ENCODE measurements at places on chromosomes 12 and 14. TPM values are rescaled to one million over a fixed set of nuclear protein-coding genes. Genes with fewer than 3 reads are reported as not detected.

Gene TUNAR
- total RNA-seq, result not detected

- no peak for DNase-seq
Measured at GRCh38 chr12:19801941-19802340, 362.6 kb downstream of the AEBP2 start.

DNA sequence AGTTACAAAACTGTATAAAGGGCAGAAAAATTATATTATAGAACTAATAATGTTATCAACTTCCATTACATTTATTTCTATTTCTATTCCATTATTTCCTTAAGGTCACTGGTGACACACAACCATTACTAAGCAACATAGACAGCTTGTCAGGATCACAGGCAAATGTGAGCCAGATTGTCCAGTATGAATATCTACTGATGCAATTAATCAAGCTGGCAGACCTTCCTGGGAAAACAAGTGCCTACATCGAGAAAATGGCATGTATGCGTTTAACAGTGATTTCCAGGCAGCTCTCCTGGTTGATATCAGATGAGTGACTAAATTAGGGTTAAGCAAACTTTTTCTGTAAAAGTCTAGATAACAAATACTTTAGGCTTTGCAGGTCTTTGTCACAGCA lies 36.9 kb upstream of the TSPAN8 start:
- no peak for DNase-seq

DNA sequence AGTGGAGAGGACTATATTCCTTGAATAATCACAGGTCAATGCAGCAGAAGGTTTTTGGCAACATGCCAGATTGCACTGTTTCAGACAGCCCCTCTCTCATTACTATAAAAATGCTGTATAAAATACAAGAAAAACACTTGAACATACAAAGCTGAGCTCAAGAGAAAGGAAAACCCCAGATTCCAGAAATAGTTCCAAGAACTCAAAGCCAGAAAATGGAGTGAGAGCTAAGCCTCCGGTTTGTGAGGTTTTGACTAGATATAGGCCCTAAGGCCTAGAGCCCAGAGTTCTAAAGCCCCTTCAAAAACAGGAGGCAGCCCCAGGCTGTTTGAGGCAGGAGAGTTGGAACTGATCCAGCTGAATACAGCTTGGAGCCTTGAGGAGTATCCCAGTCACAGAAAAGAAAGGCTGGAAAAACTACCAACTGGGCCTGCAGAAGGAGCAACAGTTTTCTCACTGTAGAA lies 29.4 kb upstream of the ACTN1 start:
- no peak for DNase-seq

DNA sequence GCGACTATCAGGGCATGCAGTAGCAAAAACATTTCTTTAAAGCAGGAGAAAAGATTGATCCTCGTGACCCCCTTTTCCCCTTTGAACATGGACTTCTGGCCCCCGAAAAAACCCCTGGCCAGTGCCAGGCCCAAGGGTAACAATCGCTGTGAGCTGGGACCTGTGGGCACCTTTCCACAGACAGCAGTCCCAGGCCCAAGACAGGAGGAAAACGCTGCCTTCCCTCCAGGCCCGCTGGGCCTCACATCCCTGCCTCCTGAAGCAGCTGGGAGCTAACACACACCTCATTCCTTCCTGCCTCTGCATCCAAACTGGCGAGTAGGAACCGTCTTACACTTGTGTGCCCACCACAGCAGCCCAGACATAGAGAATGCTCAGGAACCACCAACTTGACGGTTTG lies 1.2 kb downstream of the VWF start:
- no peak for DNase-seq

Gene PNP
- total RNA-seq, result 12.5 TPM

DNA sequence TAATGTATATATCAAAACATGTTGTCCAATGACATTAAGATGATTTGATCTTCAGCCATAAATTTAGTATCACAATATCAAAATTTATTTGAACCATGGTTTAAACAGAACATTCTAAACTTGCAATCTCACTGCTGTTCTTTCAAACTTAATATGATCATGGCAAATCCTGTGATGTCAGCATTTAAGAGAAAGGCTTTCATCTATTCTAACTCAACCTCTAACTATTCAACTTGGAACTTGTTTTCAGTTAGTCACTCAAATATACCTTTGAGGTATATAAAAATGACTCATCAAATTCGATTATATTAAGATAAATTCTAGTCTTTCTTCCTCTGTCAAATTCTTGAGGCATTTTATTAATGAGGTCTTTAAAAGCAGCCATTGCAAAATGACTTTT lies 747.0 kb upstream of the FLRT2 start:
- no peak for DNase-seq

Measured in urinary bladder (tissue), 4 donors.